ENCODE measurements at places on chromosomes 7 and 10.

DNA sequence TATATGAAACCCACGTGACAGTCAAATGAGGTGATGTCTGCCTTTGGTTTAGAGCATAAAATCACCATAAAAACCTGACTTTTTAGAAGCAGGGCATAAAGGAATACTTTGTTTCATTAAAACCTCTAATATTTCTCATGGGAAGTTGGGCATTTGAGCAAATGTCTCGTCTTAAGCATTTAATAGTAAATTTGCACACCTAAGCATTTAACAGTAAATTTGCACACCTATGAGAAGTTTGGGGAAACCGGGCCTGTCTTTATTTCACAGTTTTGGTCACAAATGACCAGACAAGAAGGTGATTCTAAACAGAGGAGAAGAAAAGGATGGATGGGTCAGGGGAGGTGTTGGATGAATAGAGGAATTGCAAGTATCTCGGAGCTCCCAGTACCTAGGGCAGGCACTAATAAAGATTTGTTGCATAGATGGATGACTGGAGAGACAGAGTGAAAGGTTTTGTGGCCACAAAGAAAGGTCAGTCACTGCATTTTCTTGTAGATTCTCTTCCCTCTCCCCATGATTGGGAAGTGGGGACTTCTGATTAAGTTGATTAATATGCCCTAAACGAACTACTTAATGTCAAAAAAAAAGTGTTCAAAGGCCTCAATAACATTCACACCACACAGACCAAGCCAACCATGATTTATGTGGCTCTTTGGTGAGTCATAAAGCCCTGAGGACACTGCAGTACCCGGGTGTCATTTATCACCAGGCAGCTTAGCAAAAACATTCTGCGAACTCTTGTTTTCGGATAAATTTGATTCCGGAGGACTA, 158.2 kb downstream of the SPAG6 start:
- no peaks in the 10 kb centered on the region for H3K36me3 ChIP-seq
- no peak for DNase-seq
- H3K27me3 ChIP-seq, result peaks cover 1% of the 10 kb centered on the region
- peaks cover 6% of the 10 kb centered on the region for H3K4me1 ChIP-seq
- H3K4me3 ChIP-seq, result no peak overlapping the region

- H3K4me3 ChIP-seq, result no peak overlapping the region
- peaks cover 13% of the 10 kb centered on the region for H3K27me3 ChIP-seq
- no peaks in the 10 kb centered on the region for H3K4me1 ChIP-seq
- H3K36me3 ChIP-seq, result no peaks in the 10 kb centered on the region
- no peak for DNase-seq
These were observed 96.0 kb upstream of the ADO start for GRCh38 chr10:62708569-62708968.

GRCh38 chr7:13236026-13236425, 548.6 kb downstream of the ARL4A start:
- H3K4me3 ChIP-seq, result no peak overlapping the region
- no peak for DNase-seq
- no peaks in the 10 kb centered on the region for H3K36me3 ChIP-seq

- no peak overlapping the region for H3K27ac ChIP-seq
- H3K36me3 ChIP-seq, result no peaks in the 10 kb centered on the region
- no peak for DNase-seq
- peaks cover 12% of the 10 kb centered on the region for H3K4me1 ChIP-seq
- no peaks in the 10 kb centered on the region for H3K27me3 ChIP-seq
These were observed 314.1 kb downstream of the LRRTM3 start for GRCh38 chr10:67239864-67240497.

DNA sequence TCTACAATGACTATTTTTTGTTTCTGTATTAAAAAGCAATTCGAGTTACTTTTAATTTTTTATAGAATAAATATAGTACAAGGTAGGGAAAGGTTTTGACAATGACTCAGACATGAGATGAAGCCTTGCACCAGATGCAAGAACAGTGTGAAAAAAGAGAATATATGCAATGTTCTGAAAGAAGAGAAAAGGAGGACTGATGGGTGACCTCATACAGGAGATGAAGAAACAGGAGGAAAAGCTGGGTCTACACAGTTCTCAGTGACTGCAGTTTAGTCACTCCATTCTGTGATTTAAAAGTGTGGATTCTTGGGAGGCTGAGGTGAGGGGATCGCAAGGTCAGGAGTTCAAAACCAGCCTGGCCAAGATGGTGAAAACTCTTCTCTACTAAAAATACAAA, 38.3 kb upstream of the YAE1 start:
- no peaks in the 10 kb centered on the region for H3K4me1 ChIP-seq
- H3K27me3 ChIP-seq, result peaks cover 53% of the 10 kb centered on the region
- H3K36me3 ChIP-seq, result no peaks in the 10 kb centered on the region
- H3K27ac ChIP-seq, result no peak overlapping the region
- H3K4me3 ChIP-seq, result no peak overlapping the region

DNA sequence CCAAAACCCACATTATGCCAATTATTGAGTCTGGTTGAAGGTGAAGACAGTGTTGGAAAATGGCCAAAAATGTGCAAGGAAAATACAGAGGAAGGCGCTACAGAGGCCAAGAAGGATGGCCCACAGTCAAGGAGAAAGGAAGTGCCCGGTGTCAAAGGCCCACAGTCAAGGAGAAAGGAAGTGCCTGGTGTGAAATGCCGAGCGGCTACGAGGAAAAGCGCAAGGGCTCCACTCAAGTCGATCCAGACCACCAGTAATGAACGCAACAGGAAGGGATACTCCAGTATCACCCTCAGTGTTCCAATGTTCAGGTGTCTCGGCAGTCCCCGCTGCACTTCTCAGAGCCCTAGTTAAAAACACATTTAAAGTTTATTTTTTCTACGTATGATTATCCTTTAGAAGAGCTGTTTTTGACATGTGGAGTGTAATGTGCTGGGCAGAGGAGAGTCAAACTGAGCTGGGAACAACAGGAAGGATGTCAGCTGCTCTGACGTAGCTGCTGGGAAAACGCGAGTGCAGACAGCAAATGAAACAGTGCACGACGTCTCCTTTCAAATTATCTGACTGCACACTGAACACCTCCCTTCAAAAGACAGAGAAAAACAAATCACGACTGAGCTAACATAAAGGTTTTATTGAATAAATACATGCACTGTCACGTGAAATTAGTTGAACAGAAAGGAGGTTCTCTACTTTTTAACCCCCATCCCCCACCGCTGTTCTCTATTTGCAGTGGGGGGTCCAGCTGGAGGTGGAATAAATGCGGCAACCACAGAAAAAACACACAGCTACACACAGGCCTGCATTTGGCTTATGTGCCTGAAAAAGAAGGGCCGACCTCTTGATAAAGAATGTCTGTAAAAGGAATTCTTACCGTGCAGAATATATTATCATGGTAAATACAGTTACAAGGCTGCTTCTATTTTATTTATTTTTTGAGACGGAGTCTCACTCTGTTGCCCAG, 26.1 kb upstream of the NCAPG2 start:
- H3K4me1 ChIP-seq, result peaks cover 7% of the 10 kb centered on the region
- H3K27me3 ChIP-seq, result no peaks in the 10 kb centered on the region
- DNase-seq, result no peak
- no peak overlapping the region for H3K4me3 ChIP-seq
- peaks cover 57% of the 10 kb centered on the region for H3K36me3 ChIP-seq

GRCh38 chr7:66894463-66895080, 26.5 kb upstream of the TMEM248 start:
- H3K4me3 ChIP-seq, result no peak overlapping the region
- H3K4me1 ChIP-seq, result no peaks in the 10 kb centered on the region
- H3K27ac ChIP-seq, result no peak overlapping the region
- H3K36me3 ChIP-seq, result peaks cover 25% of the 10 kb centered on the region
- DNase-seq, result no peak

GRCh38 chr7:114934086-114934485, 12.2 kb downstream of the MDFIC start:
- H3K4me1 ChIP-seq, result peaks cover 84% of the 10 kb centered on the region
- H3K36me3 ChIP-seq, result no peaks in the 10 kb centered on the region
- no peak overlapping the region for H3K4me3 ChIP-seq
- no peak for DNase-seq
- no peak overlapping the region for H3K27ac ChIP-seq

GRCh38 chr10:91017198-91017597, 96.3 kb upstream of the ANKRD1 start:
- no peak for DNase-seq
- H3K27ac ChIP-seq, result no peak overlapping the region
- H3K27me3 ChIP-seq, result no peaks in the 10 kb centered on the region

GRCh38 chr10:24513155-24513554, 210.5 kb downstream of the ARHGAP21 start:
- H3K27ac ChIP-seq, result no peak overlapping the region
- H3K36me3 ChIP-seq, result peaks cover 41% of the 10 kb centered on the region
- H3K4me1 ChIP-seq, result peaks cover under 1% of the 10 kb centered on the region
- no peaks in the 10 kb centered on the region for H3K27me3 ChIP-seq
- DNase-seq, result no peak

DNA sequence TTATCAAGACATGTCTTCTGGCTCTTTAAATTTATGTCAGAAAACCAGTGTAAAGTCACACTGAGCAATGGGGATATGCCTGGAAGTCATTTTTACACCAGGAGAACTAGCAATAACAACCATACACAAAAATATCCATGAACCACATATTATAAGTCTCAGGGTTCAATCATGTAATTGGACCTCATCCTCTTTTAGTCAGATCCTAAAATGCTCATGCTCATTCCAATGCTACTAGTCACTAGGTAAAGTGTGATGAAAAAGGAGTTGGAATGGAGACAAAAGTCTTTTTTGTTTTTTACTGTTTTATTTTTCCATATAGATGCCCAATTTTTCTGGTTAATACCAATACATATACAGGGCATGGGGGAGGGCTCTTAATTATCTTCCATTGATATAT, 306.1 kb downstream of the DGKB start:
- no peaks in the 10 kb centered on the region for H3K36me3 ChIP-seq
- H3K4me3 ChIP-seq, result no peak overlapping the region
- no peak for DNase-seq

- H3K36me3 ChIP-seq, result peaks cover 31% of the 10 kb centered on the region
- no peak overlapping the region for H3K4me3 ChIP-seq
- H3K4me1 ChIP-seq, result peaks cover 13% of the 10 kb centered on the region
- peak overlapping the region; percentile 36 for H3K27ac ChIP-seq
These were observed 8.4 kb downstream of the SFRP5 start for GRCh38 chr10:97763411-97763810.

DNA sequence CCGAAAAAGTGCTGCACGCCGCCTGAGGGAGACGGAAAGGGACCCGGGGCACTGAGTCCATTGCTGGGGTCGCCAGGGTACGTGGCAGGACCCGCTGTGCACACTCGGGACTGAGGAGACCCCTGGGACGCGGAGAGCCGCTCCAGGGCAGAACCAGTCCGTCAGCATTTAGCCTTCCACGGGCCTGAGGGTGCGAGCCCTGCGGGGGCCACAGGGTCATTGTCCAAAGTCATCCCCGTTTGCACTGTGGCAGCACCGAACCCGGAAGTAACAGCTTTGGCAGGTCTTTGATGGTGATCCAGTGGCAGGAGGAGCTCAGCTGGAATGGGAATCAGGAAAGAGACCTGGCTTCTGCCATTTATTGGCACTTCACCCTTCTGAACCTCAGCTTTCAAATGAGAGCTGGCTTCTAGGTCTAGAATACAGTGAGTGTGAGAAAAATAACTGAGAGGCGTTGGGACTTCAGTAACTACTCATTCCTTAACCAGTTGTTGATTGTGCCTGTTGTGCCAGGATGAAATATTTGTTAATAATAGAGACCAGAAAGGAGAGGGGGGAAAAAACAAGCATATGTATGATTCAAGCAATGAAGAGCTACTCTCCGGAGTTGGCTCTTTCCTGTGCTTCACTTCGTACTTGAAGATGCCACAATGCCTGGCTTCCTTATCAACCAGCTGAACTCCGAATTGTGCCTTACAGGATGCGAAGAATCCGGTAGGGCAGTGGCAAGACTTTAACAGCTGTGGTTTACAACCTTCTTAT, 811 bp upstream of the ARHGAP12 start:
- peak overlapping the region; percentile 98 for H3K27ac ChIP-seq
- H3K4me3 ChIP-seq, result peak overlapping the region; percentile 83
- H3K36me3 ChIP-seq, result no peaks in the 10 kb centered on the region

DNA sequence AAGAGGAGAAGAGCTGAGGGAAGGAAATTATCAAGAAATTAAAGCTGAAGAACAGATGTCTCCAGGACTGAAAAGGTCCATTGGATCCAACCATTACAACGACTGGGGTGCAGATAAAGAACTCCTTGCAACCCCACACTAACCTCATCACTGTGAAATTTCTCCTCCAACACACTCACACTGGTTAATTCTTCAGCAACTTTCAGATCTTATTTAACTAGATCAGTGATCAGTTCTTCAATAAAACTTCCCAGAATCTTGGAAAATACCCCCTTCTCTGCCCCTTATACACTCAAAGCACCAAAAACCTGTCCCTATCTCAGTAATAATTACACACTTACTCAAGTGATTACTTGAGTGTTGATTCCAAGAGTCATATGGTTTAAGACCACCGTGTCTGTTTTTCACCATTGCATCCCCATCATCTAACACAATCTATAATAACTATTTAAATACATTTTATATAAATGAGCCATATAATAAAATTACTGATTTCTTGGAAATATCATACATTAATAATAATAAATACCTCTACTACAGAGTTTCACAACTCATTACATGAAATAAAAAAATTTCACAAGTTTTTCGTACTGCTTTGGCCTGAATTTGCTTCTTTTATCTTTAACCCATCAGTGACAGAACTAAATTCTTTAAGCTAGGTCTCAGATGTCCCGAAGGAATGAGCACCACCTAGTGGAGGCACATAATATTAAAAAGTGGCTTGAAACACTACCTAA, 123.7 kb downstream of the MPP7 start:
- H3K27me3 ChIP-seq, result no peaks in the 10 kb centered on the region
- no peaks in the 10 kb centered on the region for H3K36me3 ChIP-seq
- no peak for DNase-seq

GRCh38 chr7:95917634-95918033, 145.3 kb downstream of the DYNC1I1 start:
- no peaks in the 10 kb centered on the region for H3K27me3 ChIP-seq
- no peak for DNase-seq
- H3K36me3 ChIP-seq, result no peaks in the 10 kb centered on the region
- no peak overlapping the region for H3K27ac ChIP-seq
- H3K4me1 ChIP-seq, result no peaks in the 10 kb centered on the region

DNA sequence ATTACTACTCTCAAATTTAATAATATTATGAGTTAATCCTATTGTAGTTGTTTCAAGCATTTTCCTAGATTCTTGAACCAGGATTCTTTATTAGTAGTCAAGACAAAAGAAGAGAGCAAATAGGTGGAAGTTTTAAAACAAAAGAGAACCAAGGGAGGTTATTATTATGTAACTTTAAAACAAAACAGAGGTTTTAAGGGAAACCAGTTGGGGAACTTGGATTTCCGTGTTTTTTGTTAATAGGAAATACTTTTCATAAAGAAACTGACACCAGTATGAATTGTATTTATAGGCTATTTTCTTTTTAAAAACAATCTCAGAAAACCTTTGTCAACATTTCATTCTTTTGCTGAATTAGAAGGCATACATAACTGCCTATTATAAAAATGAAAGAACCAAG, 183.9 kb downstream of the WNT2 start:
- peaks cover 44% of the 10 kb centered on the region for H3K36me3 ChIP-seq
- H3K27me3 ChIP-seq, result no peaks in the 10 kb centered on the region
- peaks cover 10% of the 10 kb centered on the region for H3K4me1 ChIP-seq
- no peak overlapping the region for H3K4me3 ChIP-seq

- peaks cover 14% of the 10 kb centered on the region for H3K4me1 ChIP-seq
- DNase-seq, result no peak
- H3K27me3 ChIP-seq, result no peaks in the 10 kb centered on the region
- no peak overlapping the region for H3K4me3 ChIP-seq
These were observed 35.7 kb upstream of the MTPAP start for GRCh38 chr10:30384701-30385201.

- no peak for DNase-seq
- H3K36me3 ChIP-seq, result peaks cover 73% of the 10 kb centered on the region
- H3K27ac ChIP-seq, result peak overlapping the region; percentile 78
- H3K4me3 ChIP-seq, result no peak overlapping the region
- H3K27me3 ChIP-seq, result no peaks in the 10 kb centered on the region
These were observed 6.5 kb upstream of the ERLIN1 start for GRCh38 chr10:100192350-100192749.
